ENCODE measurements at places on chromosomes 12 and 14.

DNA sequence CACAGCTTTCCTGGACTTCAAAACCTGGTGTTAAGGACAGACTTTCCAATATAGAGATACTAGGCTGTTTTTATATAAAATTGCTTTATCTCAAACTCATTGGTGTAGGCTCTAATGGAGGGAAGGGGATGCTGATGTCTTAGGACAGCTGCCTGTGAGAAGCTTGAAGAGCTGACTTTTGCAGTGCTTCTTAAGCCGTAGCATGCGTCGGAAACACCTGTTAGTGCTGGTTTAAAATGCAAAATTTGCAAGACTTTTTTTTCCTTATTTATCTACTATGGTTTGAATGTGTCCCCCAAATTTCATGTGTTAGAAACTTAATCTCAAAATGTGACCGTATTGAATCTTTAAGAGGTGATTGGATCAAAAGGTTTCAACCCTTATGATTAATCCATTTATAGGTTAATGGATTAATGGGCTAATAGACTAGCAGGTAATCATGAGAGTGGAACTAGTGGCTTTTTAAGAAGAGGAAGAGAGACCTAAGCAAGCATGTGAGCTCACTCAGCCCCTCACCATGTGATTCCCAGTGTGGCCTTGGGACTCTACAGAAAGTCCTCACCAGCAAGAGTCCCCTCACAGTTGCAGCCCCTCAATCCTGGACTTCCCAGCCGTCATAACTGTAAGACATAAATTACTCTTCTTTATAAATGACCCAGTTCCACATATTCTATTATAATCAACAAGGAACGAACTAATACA, 60.9 kb upstream of the FUT8 start:
- DNase-seq: no peak

- no peak for DNase-seq
Observed at GRCh38 chr14:63770187-63770807, 42.4 kb upstream of the SGPP1 start.

DNA sequence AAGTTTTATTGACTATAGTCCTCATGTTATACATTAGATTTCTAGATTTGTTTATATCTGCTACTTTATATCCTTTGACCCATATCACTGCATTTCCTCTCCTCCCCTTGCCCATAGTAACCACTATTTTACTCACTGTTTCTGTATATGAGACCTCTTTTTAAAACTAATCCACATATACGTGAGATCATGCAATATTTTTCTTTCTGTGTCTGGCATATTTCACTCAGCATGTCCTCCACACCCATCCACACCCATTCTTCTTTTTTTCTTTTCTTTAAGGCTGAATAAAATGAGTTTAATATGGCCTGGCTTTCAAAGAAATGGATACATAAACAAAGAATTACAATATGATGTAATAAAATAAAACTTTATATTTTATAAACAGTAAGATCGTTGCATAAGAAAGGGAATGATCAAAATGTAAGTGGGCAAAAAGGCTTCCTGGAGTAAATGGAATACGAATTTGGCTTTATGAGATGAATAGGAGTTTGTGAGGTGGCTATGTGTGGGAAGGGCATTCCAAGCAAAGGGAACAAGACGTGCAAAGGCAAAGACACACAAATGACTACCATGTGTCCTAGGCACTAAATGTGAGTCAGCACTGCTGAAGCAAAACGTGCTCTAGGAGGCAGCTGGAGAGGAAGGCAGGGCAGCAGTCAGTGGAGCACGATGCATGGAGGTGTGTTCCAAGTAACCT, 53.2 kb upstream of the HIF1A start:
- no peak for DNase-seq

DNA sequence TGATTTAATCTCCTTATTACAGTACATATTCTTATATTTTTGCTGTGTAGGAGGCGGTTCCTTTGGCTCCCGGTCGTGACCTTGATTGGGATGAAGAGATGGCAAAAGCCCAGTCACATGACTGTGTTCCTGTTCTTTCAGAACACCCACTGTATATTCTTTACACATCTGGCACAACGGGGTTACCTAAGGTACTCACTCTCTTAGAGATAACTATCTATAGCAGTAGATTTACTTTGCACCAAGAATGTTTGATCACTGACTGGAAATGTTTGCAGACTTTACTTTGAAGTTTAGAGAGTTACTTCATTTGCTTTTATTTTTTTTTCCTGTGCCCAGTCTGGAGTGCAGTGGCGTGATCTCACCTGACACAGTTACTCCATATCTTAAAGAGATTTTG, 65.2 kb downstream of the ACSS3 start:
- no peak for DNase-seq

DNA sequence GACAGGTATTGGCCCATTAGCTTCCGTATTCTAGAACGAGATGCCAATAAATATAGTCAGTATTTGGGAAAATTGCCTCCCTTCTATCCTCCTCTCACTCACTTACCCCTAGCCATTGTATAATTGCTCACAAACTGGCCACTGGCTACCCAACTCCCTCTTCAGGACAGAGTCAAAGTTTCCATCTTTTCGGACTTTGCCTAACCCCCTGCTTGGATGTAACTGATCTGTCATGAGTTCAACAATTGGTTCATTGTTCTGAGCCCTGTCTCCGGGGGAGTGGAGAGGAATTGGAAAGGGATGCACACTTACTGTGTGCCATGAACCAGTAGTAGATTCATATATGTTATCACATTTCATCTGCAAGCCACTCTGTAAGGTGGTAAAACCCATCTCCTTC, 12.2 kb downstream of the MYRFL start:
- no peak for DNase-seq

- DNase-seq: no peak
Observed at GRCh38 chr12:89334548-89335169, 17.6 kb downstream of the DUSP6 start.

DNA sequence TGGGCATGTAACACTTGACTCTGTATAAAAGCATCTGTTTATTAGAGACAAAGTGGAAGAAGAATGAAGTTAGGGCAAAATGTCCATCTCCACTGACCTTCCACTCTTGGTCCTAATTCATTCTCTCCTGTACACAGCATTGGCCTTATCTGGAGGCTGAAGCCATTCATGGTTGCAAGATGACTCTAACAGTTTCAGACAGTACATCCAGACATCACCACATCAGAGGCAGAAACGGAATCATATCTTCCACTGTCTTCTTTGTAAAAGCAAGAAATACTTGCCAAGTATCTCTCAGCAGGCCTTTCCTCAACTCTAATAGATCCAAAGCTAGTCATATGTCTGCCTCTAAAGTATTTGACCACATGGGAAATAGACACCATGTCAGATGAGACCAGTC, 41.1 kb downstream of the PTHLH start:
- DNase-seq: no peak

- DNase-seq: no peak
Observed at GRCh38 chr12:124713041-124713435, 145.6 kb upstream of the NCOR2 start.

DNA sequence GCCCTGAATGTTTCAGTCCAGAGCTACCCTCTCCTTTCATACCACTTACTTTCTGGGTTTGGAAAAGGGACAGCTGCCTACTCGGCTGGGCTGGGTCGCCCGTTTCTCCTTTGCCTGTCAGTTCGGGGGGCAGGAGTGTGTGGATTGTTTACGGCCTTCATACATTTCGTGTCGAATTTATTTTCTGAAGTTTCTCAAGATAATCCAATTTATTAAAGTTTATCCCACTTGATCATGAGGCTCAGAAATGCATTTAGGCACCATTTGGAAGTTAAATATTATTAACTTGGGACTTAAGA, 608 bp downstream of the ZNF410 start:
- DNase-seq: no peak

DNA sequence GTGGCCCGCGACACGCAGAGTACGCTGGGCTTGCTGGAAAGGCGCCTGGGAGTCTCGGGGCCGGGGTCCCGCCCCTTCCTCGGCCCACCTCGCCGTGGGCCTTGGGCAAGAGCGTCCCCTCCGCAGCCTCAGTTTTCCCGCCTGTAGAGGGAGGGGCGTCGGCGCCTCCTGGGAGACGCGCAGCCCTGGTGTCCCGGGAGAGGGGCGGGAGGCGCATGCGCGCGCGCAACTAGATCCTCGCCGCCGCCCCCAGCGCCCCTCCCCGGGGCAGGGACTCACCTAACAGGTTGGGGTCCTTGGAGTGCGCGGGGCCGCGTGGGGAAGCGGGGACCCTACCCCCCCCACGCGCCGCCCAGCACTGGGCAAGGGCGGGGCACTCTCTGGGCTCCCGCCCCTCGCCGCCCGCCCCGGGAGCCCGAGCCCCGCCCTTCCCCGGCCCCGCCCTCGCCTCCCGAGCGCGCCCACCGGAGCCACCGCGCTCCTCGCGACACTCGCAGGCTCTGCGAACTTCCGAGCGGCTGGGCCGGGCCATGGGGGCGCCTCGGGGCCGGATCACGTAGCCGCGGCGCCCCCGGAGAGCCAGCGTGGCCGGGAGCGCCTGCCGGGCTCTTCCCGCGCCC, at the start of gene KIF26A:
KIF26A (plus strand) TSS at position 490 of the 620 bp plus-strand sequence. CDS start 136 bp downstream, outside the sequence.
- DNase-seq: peak; percentile 94

DNA sequence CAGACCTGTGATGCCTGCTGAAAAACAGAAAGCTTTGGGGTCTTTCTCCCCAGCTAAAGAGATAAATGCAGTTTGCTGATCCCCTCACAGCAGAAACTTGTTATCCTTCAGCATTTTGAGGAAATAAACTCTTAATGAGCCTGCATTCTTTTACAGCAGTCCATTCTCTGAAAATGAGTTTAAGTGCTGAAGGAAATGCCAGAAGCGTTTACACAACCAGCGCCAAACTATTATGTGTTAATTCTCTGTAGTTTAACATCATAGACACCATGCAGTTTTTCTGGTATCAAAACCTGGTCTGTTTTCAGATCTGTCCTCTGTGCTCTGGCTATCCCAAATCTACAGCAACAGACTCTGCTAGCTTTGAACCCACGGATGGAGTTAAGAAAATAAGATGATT, 291.3 kb downstream of the NPAS3 start:
- DNase-seq: no peak

DNA sequence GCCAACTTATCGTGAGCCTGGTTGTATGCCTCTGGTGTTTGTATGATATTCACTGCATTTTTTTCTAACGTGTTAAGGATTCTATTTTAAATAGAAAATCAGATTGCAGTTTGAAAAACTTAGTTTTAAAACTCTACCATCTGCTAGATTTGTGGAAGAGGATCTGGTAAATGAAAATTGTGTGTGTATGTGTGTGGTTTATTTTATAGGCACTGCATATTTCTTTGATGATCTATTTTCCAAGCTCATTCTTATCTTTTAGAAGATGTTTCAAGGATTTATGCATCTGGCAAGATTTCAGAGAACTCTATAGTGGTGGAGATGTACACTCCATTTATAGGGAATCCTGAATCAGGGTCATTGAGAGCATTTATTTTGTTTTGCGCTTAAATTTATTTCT, 69.8 kb downstream of the HMGA2 start:
- DNase-seq: no peak

GRCh38 chr12:119594772-119595445, 1.3 kb downstream of the TMEM233 start:
- DNase-seq: peak; percentile 57

DNA sequence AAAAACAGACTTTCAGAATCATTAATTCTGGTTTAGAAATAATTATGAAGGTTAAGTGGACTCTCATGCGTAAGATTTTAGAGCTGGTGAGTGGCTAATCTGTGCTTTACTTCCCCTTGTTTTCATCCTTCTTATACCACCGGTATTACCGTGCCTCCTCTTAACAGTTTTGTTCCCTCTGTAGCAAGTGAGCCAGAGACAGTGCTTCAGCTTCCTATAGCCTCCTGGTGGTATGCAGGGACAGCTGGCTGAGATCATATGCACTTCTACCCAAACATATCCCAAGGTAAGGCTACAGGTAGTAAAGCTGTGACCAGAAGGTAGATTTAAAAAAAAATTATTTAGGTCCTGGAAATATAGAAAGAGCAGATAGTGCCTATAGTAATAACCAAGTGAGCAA, 55.2 kb downstream of the PDE3A start:
- no peak for DNase-seq

DNA sequence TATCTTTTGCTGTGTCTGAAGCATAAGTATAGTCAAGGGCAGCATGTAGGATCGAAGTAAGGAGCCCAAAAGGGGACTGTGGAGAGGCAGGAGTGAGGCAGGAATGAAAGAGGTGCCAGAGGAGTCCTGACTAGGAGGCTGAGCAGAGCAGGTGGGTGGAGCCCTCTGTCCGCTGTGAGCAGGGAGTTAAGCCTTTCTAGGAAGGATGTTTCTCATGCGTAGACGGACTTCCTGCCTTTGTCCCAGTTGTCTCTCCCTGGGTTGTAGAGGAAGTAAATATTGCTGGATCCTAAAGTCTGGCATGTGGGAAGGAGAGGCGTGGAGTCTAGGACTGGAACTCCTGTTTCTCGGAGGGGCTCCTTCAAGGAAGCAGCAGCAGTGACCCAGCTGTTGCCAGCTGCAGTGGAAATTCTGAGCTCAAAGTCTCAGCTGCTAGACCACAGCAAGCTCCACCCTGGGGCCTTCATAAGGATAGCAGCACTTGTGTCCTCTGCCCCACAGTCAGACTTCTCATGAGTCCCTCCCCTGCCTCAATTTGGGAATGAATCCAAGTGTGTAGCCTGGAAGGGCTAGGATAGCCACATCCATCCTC, 44.0 kb downstream of the RBMS2 start:
- DNase-seq: peak; percentile 4

All from retina (tissue), 1 donor.